ENCODE measurements at places on chromosomes 1 and 21.

GRCh38 chr1:89881415-89882058 is 60.7 kb downstream of the LRRC8D start:
- DNase-seq = no peak

DNA sequence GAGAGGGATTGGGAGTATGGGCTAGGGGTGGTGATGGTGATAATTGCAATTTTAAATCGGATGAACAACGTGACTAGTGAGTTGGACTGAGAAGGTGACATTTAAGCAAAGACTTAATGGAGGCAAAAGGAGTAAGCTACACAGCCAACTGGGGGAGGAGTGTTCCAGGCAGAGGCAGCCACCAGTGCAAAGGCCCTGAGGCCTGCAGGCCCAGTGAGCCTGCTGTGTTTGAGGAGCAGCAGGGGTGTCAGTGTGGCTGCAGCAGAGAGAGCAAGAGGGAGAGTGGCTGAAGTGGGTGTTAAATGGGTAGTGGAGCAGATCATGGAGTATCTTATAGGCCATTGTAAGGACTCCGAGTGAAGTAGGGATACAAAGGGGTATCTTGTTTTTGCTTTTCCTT is 18.8 kb downstream of the MYOG start:
- no peak for DNase-seq

DNA sequence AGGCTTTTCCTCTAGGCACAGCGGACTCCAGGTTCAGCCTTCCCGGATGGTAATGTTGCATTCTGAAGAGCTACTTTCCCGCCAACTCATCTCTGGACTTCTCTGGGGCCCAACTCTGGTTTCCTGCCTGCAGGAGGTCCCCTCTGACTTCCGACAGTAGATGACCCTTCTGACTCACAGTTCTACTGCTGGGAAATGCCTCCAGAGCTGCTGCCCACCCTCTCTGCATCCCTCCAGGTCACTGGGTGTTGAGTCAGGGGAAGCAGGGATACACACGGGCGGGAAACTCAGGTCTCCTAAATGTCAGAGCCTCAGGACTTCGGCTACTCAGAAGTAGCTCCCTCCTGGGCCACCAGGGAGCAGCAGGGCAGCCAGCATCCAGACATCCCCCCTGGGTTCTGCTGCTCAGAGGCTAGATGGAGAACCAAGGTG is 2.1 kb upstream of the KIF21B start:
- DNase-seq = no peak

GRCh38 chr1:31441073-31441472 is 28.1 kb downstream of the SERINC2 start:
- DNase-seq = no peak

- no peak for DNase-seq
Observed at GRCh38 chr1:172241540-172241939, 178.9 kb upstream of the C1orf105 start.

DNA sequence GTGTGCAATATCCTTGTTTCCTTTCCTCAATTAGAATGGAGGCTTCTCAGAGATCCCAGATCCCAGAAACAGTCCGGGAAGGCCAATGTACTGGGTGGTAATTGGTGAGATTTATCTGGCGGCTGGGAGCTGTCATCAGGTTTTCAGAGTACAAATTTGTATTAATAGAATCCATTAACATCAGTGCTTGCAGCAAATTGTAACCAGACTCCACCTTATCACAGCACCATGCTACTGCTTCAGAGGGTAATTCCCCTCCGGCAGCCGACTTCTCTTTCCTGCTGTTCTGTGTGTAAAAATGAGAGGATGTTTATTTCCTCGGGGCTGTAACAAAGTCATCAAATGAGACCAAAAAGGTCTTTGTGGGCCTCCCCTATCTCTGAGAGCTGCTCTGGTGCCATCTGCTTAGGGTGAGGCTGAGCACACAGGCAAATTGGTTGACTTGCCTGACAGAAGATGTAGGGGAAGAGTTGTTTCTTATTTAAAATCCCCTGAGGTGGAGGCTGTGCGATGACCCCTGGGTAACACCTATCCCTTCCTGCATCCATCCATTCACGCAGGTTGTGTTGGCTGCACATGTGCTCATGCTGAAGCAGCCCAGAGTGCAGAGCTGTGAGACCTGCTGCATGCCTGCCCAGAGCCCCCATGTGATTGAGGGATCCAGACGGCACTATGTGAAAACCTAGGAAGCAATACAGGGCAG is 19.2 kb downstream of the NFASC start:
- DNase-seq = no peak

GRCh38 chr1:238592621-238593020 is 701.9 kb upstream of the ZP4 start:
- DNase-seq = no peak

DNA sequence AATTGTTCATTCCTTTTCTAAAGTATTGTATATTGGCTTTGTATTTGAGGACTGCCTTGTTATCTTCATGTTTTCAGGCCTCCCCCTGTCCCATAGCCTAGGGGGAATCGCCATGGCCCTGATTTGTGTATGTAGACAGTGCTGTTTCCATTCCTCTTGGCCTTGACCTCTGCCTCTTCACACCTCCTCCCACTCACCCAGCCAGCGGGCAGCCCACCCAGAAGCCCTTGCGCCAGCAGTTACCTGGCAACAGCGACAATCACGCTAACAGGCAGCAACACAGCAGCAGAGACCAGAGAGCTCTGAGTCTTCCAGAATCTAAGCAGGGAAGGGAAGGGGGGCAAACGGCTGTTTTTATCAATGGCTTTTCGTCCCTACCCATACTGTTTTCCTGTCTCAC is 50.0 kb upstream of the NPL start:
- no peak for DNase-seq

DNA sequence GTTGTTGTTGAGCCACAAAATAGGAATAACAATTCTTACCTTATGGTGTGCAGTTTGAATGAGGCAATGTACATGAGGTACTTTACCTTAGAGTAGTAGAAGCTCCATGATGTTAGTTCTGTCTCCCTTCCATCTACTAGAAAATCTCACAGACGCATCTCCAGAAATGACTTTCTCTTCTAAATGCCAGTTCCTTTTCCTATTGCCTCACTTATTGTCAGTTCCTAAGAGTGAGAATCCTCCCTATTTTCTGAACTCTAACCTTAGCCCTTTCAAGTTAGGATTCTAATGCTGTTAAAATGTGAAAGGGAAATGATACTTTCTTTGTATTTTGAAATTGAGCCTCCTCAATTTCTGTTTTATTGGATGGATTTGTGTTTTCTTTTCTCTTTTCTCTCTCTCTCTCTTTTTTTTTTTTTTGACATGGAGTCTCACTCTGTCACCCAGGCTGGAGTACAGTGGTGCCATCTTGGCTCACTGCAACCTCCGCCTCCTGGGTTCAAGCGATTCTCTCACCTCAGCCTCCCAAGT is 18.6 kb upstream of the MAPKAPK2 start:
- no peak for DNase-seq

GRCh38 chr21:17422931-17423330 is 89.9 kb upstream of the CXADR start:
- DNase-seq = no peak

- no peak for DNase-seq
Observed at GRCh38 chr1:6345009-6345408, 48.6 kb downstream of the ACOT7 start.

GRCh38 chr1:182615468-182616129 is 11.4 kb upstream of the RGS16 start:
- no peak for DNase-seq

DNA sequence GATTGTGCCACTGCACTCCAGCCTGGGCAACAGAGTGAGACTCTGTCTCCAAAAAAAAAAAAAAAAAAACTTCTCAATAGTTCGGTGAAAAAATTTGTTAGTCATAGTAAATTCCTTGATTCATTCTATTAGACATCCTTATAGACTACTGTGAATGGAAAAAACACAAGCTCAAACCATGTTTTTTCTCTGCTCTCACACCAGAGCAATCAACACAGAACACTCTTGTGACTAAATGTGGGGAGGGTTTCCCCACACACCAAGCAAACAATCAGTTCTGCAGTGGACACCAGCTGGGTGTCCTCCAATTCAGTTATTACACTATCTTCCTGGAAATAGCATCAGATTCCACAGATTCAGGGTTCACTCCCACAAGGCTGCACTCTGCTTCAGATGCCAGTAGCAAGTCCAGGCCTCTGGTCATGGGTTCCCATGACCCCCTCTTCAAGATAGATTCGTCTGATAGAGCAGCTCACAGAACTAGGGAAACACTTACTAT is 69.1 kb upstream of the TEKT2 start:
- DNase-seq = no peak

DNA sequence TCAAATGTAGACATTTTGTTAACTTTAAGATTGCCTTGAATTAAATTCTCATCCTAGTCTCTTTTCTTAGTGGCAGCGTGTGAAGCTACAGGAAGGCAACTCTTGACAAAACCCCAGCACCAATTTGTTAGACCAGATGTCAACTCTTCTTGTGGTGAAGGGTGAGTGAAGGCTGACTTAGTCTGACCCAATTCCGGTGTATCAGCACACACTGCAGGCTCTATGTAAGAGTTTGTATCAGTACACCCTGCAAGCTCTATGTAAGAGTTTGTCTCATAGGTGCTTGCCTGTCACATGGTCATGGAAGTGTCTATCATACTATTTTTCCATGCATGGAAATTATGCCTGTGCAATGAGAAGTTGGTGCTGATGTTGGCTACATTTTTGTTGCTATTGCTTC is 16.8 kb downstream of the CR2 start:
- DNase-seq = no peak

GRCh38 chr21:44365251-44365966 is 12.0 kb downstream of the TRPM2 start:
- DNase-seq = no peak

- no peak for DNase-seq
Observed at GRCh38 chr1:196655494-196655893, 3.7 kb downstream of the CFH start.

- no peak for DNase-seq
Observed at GRCh38 chr1:93628681-93629080, 53.0 kb downstream of the BCAR3 start.

DNA sequence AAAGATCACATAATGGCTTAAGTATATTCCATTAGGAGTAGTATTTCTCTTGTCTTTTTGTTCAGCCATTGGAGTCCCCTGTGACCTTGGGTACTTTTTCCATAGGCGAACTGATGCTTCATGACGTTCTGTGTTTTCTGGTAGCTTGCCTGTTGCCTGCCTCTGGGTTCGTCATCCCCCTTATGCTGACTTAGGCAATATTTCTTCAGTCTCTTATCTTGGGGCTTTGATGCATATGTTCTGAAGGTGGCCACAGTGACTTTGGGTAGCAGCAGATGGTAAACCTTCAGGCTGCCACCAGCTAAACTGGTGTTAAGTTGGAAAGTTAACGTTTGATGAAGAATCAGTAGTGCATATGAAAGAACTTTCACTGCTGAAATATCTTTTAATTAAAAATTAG is 170.2 kb downstream of the RPS6KC1 start:
- DNase-seq = no peak

DNA sequence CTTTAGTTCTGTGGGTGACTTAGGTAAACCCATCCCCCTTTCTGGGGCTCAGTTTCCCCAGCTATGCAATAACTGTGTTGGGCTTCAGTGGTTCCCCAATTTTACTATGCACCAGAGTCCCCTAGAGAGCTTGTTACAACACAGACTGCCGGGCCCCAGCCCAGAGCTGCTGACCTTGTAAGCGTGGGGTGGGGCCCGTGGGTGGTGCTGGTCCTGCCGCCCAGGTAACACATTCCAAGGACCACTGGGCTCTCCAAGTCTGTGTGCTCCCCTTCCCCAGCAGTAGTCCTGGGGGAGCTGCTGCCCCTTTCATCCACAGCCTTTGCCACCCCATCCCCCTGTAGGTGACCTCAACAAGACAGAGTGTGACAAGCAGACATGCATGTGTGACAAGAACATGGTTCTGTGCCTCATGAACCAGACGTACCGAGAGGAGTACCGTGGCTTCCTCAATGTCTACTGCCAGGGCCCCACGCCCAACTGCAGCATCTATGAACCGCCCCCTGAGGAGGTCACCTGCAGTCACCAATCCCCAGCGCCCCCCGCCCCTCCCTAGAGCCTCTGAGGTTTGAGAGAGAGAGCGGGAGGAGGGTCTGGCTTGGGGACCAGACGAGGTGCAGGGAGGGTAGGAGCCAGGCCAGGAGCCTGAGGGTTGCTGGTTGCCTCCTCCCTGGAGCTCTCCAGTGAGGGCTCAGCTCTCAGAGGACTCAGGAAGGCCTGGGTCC is 8.9 kb downstream of the PLA2G2F start:
- DNase-seq = no peak
